Small intestine (tissue), 16 donors: ENCODE measurements at places on chromosomes 5 and 9. TPM values are rescaled to one million over a fixed set of nuclear protein-coding genes. Genes with fewer than 3 reads are reported as not detected.

DNA sequence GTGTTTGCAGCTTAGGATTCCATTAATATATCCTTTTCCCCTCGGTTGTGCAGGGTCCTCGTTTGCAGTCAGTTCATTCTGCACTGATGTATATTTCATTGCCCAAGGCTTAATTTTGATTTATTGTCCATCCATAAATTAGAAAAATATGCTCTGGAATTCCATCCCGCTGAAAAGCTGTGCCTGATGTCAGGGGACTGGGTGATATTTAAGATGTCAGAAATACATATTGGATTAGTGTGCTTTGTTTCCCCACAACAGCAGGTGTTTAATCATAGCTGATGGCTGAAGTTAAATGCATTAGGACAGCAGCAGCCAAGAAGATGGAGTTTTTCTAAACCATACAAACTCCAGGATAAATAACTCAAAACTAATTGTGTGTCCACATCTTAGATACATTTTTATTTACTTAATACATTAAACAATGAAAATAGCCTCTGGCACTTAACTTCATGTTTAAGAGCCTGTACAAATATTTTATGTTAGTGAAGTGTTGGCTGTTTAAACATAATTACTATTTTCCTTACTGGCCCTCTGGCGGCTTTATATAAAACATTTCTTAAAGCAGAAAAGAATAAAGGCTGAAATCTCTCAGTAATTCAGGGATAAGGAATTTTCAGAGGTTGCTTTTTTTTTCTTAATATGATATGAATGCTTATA is 170.4 kb upstream of the TBCA start:
- no peak overlapping the region for H3K27ac ChIP-seq
- H3K36me3 ChIP-seq = no peaks in the 10 kb centered on the region
- no peak for DNase-seq

DNA sequence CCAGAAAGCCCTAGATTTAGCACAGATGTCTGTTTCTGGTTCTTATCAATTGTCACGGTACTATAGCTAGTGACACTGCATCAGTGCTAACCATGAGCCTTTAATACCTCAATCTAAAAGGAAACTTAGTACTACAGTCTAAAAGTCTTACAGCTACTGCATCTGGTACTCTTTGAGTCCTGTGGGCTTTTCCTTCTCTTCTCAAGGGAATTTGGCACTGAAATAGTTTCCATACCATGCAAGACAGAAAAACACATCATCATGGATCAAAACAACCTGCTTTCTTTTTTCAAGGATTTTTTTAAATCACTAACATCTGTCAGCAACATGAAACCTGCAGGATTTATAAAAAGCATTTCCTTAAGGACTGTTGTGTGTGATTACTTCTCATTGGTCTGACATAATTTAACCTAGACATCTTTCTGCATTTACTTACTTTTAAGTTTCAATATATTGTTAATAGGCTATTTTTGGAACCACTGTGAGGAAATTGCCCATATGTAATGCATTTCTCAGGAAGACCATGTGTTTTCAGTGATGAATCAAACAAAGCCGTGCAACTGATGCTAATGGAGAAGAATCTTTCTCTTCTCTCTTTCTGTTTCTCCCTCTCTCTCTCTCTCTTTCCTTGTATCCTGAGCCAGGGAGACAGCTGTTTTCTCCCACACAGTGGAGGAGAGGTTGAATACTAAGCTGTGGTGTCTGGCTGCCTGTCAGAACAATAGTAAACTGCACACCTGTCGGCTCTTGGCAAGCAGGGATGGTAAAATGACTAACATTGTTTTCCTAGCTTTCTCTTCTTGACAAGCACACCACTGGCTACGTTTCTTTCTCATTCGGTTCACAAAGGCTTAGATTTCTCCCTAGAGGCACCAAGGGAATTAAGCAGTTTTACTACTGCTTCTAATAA is 273.4 kb downstream of the CSNK1G3 start:
- H3K4me3 ChIP-seq = no peak overlapping the region
- H3K27me3 ChIP-seq = no peaks in the 10 kb centered on the region
- no peak for DNase-seq
- H3K36me3 ChIP-seq = no peaks in the 10 kb centered on the region
- no peak overlapping the region for H3K27ac ChIP-seq

DNA sequence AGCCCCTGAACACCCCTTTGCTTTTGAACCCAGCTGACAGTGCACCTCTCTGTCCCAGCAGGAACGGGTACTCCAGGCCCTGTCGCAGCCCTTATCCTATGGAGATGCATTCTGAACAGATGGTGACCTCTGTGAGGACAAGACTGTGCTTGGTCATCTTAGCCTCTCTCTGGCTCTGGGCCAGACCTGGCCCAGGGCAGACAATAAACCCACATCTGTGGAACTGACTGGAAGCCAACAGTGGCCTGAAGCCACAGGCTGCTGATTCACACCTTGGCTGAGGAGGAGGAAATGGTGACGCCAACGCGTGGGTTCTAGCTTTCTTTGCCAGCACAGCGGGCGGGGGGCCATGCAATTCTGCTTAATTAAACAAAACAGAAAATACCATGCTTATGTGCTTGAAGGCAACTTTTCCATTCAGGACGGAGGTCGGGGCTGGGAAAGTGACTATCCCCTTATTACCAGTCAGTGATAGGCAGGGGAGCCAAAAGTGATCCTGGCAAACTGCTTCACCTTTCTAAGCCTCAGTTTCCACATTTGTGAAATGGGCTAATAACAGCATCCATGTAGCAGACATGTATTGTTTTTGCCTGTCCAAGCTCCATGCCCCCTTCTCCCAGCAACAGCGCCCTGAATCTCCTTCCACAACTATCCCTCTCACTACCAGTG is 10.8 kb downstream of the SH3PXD2B start:
- no peaks in the 10 kb centered on the region for H3K36me3 ChIP-seq
- no peaks in the 10 kb centered on the region for H3K4me1 ChIP-seq
- H3K27ac ChIP-seq = no peak overlapping the region
- H3K27me3 ChIP-seq = no peaks in the 10 kb centered on the region

The CBY3 gene
- polyA plus RNA-seq = not detected

GRCh38 chr9:75992482-75993206 is 102.2 kb downstream of the PCSK5 start:
- no peak overlapping the region for H3K27ac ChIP-seq
- peaks cover 7% of the 10 kb centered on the region for H3K36me3 ChIP-seq
- H3K4me1 ChIP-seq = peaks cover 8% of the 10 kb centered on the region
- no peak overlapping the region for H3K4me3 ChIP-seq
- no peaks in the 10 kb centered on the region for H3K27me3 ChIP-seq
- DNase-seq = no peak

- H3K4me3 ChIP-seq = no peak overlapping the region
- H3K27me3 ChIP-seq = no peaks in the 10 kb centered on the region
- no peaks in the 10 kb centered on the region for H3K4me1 ChIP-seq
- no peak for DNase-seq
Observed at GRCh38 chr5:51684794-51685355, 301.6 kb downstream of the ISL1 start.

The CTNND2 gene
- polyA plus RNA-seq = not detected

- peaks cover 2% of the 10 kb centered on the region for H3K36me3 ChIP-seq
- peak; percentile 54 for DNase-seq
- H3K27ac ChIP-seq = peak overlapping the region; percentile 98
- peak overlapping the region; percentile 49 for H3K4me3 ChIP-seq
Observed at GRCh38 chr5:98927242-98927988, 1.4 kb downstream of the CHD1 start.
